Stimulated activated CD4-positive, alpha-beta T cell treated with anti-CD3 and anti-CD28 coated beads, Interleukin-15, amount 100 ng/mL, for 1 hour (primary cell): ENCODE measurements at places on chromosomes 6 and 20.

DNA sequence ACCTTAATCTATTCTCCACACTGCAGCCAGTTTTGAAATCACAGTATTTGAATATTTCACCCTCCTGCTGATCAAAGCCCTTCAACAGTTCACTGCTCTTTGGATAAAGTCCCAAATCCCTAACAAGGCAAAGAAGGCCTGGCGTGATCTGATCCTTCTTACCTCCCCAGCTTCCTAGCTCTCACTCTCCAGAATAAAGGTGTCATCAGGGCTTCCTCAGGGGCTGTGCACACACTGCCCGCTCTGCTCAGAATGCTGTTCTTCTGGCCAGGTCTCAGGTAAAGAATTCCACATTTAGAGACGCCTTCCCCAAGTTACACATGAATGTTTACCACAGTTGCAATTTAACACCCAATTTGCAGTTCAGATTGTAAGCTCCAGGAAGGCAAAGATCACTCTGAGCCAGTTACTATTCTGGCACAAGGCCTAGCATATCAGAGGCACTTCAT, 58.9 kb upstream of the MCM9 start:
- DNase-seq: no peak

GRCh38 chr6:28867086-28867409, 56.7 kb downstream of the TRIM27 start:
- no peak for DNase-seq

DNA sequence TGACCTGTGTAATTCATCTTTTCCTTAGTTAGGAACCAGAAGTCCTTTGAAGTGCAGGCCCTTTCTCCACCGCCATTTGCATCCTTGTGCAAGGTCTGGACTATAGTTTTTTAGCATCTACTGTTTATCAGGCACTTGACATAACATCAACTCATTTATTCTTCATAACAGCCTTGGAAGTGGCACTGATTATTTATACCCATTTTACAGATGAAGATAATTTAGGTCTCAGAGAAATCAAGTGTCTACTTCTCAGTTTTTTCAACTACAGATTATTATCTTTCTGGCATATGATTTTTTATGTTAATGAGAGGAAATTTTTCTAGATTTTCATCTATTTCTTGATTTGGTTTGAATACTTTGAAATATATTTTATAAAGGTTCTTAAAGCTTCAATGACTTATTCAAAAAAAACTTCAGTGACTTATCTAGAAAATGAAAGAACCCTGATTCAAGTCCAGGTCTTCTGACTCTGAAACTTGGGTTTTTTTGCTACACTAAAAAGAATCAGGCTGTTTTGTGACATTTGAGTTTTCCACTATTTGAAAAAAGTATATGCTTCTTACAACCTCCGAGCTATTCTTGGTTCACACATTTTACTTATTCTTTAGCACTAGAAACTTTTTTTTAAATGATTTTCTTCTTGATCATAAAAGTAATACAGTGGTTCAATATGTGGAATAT, 3.1 kb upstream of the UBE2J1 start:
- DNase-seq: no peak

DNA sequence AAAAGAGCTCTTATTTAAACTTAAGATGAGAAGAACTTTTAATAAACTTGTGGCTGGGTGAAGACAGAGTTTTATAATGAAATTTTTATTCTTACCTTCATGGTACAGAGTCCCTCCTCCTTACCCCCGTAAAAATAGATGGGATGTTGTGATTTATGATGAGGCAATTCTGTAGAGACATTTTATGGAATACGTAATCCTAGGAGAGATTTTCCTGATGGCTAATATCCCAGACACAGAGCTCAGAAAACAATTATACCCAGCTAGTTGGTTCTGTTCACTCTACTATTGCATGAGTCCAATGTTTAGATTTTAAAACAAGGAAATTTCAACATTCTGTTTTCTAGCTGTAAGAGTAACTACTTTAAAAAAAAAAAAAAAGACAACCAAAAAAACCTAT, 43.4 kb downstream of the MTHFD1L start:
- DNase-seq: no peak

DNA sequence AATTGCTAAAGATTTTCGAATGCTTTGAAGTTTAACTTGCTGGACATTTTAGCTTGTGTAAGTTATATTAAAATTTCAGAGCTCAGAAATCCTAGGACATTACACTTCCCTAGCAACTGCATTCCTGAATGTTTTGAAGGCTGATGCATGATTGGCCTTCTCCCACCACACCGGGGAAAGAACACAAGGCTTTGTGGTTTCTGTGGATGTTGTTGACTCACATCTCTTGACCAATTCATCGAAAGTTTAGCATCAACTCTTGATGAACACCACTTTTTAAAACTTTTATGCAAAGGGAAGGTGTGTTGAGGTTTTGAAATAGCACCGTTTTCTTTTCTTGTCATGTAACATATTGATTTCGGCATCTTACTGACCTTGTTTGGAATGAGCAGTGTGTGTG, 81.1 kb downstream of the RIMS1 start:
- no peak for DNase-seq

GRCh38 chr6:33248643-33248931, 23.1 kb downstream of the VPS52 start:
- DNase-seq: no peak

DNA sequence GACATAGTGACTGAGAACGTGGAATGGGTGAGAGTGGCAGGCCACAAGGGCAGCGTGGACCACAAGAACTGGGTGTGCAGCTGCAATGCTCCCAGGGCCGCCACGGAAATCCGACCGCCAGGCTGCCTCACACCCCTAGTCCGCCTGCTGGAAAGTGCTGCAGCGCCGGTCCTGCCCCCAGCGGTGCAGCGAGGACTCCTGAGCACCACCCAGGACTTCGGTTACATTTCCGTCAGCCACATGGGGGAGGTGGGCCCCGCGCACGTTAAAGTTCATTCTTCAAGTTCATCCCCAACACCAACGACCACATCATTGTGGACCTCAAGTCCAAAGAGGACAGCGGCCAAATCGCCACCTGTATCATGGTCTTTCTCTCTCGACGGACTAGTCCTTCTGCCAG, 126.1 kb upstream of the CARMIL1 start:
- DNase-seq: no peak
